ENCODE measurements at places on chromosomes 1 and 21.
A peak's percentile ranks its signal among the peaks of the same experiment; 100 is the strongest.

GRCh38 chr1:87335175-87335884 lies 6.7 kb downstream of the LMO4 start:
- DNase-seq: peak; percentile 73

DNA sequence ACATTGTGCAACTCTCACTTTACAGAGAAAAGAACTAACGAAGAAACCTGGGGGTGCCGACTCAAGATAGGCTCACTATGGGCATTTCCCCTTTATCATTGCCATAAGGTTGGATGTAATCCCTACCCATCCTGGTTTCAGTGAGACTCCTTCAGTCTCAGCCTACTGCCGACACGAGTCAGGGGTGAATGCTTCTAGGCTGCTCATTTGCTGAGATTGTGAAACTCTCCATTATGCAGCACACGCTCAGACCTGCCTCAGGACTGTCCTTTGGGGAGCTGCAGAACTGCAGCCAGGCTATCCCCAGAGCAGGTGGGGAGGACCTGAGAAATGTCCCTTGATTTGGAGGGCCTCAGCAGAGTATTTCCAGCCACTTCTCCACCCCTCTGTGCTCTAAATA lies 22.2 kb downstream of the TSHB start:
- no peak for DNase-seq

- DNase-seq: no peak
These were observed 134.9 kb downstream of the MATN1 start for GRCh38 chr1:30588311-30589073.

GRCh38 chr21:37039411-37040075 lies 33.0 kb downstream of the RIPPLY3 start:
- DNase-seq: no peak

GRCh38 chr1:5994713-5995621 lies 2.7 kb upstream of the NPHP4 start:
- no peak for DNase-seq

DNA sequence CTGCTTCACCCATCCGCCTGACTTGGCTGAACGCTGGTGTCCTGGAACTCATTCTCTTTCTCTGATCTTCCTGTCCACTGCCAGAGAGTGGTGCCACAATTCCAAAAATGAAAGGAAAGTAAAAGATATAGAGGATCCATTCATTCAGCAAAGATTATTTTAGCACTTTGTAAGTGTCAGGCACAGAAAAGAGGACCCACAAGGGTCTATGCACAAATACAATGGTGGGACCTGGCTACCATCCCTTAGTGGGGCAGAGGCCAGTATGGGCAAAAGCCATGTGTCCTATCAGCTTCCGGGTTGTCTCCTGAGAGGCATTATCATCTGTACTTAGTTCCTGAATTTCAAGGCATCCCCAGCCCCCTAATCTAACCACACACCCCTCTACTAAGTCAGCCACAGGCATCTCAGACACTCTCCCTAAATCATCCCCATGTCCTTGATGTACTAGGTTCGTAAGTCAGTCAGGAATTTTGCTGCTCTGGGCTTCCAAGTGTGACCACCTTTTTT lies 19.0 kb downstream of the SSR2 start:
- DNase-seq: no peak

GRCh38 chr1:14686701-14687100 lies 88.2 kb downstream of the KAZN start:
- DNase-seq: no peak

- DNase-seq: peak; percentile 82
These were observed 10.9 kb downstream of the ERRFI1 start for GRCh38 chr1:8015036-8015808.

- no peak for DNase-seq
These were observed 51.3 kb downstream of the GPR161 start for GRCh38 chr1:168085401-168085872.

GRCh38 chr1:85427331-85427730 lies 37.6 kb downstream of the DDAH1 start:
- no peak for DNase-seq

DNA sequence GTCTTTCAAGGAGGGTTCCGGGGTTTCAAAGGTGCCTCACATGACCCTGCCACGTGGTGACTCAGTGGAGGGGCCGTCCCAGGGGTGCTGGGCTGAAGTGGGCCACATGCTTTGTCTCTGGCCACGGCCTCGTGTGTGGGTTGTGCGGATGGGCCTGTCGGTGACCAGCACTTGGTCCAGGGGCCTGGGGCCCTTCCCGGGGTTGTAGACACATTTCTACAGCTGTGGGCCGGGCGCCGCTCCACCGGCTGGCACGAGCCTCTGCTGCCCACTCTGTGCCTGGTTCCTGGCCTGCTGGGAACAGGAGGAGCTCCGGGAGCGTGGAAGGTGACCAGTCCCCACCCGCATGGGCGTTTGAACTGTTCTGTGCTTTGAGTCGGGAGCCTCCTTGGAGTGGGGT lies 75.4 kb upstream of the TTC34 start:
- no peak for DNase-seq

GRCh38 chr1:108585313-108585712 lies 25.4 kb downstream of the EEIG2 start:
- no peak for DNase-seq

DNA sequence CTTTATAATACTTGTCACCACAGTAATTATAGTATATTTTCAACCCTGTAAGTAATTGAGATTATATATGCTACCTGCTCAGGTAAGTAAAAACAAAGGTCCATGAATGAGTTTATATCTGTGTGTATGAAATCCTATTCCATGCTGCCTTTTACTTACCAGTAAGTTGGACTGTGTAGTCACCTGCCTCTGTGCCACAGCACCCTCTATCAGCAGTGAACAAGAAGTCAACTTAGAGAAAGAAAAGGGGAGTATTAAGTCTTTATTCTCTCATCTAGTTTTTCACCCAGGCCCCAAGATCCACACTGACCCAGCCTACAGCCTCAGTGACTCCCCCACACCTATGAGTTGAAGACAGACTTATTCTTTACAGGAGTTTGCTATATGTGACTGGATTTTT lies 36.9 kb upstream of the IFI16 start:
- peak; percentile 60 for DNase-seq

GRCh38 chr21:28639737-28640136 lies 352.9 kb downstream of the LTN1 start:
- DNase-seq: no peak

DNA sequence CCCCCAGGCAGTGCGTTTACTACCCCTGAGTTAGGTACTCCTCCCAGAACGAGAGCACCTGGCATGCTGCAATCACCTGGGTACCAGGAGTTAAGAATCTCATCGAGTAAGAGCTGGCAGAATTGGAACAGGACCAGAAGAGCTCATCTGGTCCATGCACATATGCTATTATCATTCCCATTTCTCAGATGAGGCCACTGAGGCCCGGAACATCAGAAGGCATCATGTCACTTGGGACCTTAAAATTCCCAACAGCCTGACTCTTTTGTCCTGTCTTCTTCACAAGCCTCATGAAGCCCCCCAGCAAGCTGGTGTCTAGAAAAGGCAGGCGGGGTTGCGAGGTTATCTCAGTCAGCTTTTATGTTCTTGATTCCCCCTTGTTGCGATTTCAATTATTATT lies 13.9 kb upstream of the IFFO2 start:
- no peak for DNase-seq

GRCh38 chr1:179955731-179956130 lies 1.1 kb downstream of the CEP350 start:
- DNase-seq: no peak

GRCh38 chr1:164875518-164875917 lies 316.5 kb downstream of the PBX1 start:
- DNase-seq: no peak

GRCh38 chr1:65148548-65149350 lies 746 bp downstream of the AK4 start:
- DNase-seq: peak; percentile 63

GRCh38 chr1:50157306-50157941 lies 48.7 kb downstream of the ELAVL4 start:
- DNase-seq: no peak

DNA sequence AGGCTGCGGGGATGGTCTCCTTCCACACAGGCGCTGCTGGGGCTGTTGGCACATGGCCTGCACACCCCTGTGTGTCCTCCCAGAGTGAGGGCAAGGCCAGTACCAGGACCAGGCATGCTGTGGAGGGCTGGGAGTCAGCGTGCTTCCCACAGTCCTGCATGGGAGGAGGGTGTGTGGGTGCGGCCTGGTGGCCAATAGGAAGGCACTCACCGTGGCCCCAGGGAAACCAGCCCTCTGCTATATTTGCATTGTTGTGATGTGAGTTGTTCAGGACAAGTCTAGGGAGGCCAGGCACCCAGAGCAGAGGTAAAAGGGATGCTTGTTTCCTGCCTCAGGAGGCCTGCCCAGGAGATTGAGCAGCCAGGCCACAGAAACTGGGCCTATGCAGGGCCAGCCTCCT lies 59.5 kb downstream of the S100B start:
- no peak for DNase-seq

GRCh38 chr1:63135174-63135512 lies 187.2 kb upstream of the FOXD3 start:
- DNase-seq: no peak

- no peak for DNase-seq
These were observed 308.9 kb upstream of the LRRC7 start for GRCh38 chr1:69258842-69259241.

GRCh38 chr1:96934282-96934681 lies 212.7 kb downstream of the PTBP2 start:
- no peak for DNase-seq

DNA sequence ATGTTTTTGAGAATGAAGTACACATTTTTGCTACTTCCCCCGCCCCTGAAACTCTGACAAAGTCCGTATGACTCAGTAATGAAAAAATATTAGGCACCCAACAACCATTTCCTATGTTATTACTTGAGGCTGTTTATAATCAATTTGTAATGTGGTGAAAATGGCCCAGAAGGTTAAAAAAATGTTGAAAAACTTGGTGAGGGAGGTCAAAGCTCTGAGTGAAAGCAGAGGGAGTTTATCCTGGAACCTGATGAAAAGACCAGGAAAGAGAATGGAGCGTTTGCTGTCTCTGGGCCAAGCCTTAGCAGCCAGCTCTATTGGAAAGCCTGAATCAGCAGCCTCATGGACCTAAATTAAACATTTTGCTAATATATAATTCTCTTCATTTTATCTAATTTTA lies 367.7 kb upstream of the NEGR1 start:
- DNase-seq: no peak

GRCh38 chr1:200588698-200589097 lies 31.9 kb downstream of the KIF14 start:
- DNase-seq: no peak

GRCh38 chr1:48536477-48536876 lies 64.5 kb upstream of the SPATA6 start:
- DNase-seq: no peak

GRCh38 chr1:91645031-91645430 lies 144.4 kb downstream of the CDC7 start:
- no peak for DNase-seq

DNA sequence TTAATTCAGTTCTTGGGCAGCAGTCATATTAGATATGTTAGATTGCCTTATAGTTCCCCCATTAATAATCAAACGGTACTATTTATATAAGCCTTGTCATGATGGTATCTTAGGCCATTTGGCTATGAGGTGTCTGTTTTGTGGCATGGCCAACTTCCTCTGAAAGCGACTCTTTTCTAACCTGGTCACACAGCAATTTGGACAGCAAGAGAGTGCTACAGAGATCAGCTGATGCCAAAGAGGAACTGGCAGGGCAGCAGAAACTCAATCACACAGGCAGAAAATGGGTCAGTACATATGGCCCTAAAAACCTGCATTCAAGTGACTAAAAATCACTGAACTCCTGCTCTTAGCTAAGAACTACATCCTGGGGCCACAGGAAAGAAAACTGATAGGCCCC lies 13.4 kb upstream of the MUTYH start:
- no peak for DNase-seq

GRCh38 chr1:36411674-36412648 lies 14.3 kb upstream of the LSM10 start:
- peak; percentile 86 for DNase-seq

- DNase-seq: no peak
These were observed 22.1 kb upstream of the EFNA1 start for GRCh38 chr1:155105604-155106011.

Data from common myeloid progenitor, CD34-positive (primary cell).